ENCODE measurements at places on chromosomes 5 and 9.

- DNase-seq, result no peak
Observed at GRCh38 chr5:67192719-67193438, 3.7 kb downstream of the CD180 start.

DNA sequence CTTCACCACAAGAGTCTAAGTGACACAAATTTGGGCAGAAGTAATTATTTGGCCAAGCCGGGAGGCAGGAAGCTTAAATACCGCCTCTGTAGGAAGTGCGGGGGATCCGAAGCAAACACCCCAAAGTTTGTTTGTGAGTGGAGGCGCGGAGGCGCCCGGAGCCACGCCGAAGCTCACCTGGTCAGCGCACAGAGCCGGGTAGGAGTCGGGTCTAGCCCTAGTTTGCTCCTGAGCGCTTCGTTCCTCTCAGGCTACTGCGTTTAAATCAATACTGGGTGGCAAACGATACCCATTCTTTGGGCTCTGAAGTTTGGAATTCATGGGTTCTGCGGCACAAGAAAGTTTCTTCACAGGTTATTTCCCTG, 855 bp downstream of the MCC start:
- DNase-seq, result no peak

DNA sequence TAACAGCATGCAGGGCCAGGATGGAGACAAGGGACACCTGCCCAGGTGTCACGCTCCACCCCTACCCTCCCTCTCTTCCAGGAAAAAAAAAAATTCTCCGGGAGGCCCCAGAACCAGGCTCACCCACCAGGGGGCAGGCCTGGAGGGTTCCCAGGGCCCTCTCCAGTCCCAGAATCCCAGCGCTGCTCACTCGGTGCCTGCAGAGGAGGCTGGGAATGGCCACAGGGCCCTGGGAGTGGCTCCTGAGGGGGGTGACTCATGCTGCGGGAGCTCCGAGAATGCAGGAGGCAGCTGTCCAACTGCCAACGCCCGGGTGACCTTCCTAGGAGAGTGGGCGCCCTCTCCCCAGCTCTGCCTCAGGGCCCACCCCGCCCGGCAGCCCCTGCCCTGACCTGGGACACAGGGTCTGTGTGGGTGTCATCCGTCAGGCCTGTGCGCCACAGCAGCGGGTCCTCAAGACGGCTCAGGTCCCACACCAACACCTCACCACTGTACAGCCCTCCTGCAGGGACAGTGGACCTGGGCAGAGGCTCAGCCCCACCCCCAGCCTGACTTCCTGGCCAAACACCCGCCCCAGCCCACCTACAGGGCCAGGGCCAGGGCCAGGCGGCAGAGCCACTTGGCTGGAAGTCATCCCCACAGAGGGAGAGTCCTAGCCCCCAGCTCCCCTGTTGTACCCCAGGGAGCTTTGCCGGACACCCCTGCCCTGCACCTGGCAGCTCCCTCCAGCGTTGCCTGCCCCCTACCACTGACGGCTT, 21.2 kb downstream of the DYNC2I2 start:
- DNase-seq, result no peak

- no peak for DNase-seq
Observed at GRCh38 chr5:138582959-138583358, 7.8 kb upstream of the HSPA9 start.

Measured in activated CD8-positive, alpha-beta T cell treated with anti-CD3 and anti-CD28 coated beads for 36 hours (primary cell).